A549 treated with CORT108297 at 1 μM for 4 hours (cell line): ENCODE measurements at places on chromosomes 13 and 19. TPM values are rescaled to one million over a fixed set of nuclear protein-coding genes. Genes with fewer than 3 reads are reported as not detected.

Gene TEX29
- total RNA-seq, result 0.13 to 0.29 TPM in 2 of 5 replicates, not detected in the others

Gene TDRD12
- 0.08 to 0.15 TPM (median 0.12 TPM) in 5 replicates for total RNA-seq

Gene ATP8B3
- 1.9 to 3.1 TPM (median 2.8 TPM) in 5 replicates for total RNA-seq

Gene LILRA1
- not detected in 5 replicates for total RNA-seq

Gene TMEM59L
- total RNA-seq, result 3.9 to 6.7 TPM (median 5.9 TPM) in 5 replicates

Gene NRTN
- 0.27 to 0.89 TPM (median 0.48 TPM) in 5 replicates for total RNA-seq

Gene ANGPTL8
- not detected in 5 replicates for total RNA-seq

Gene LILRB3
- 0.06 to 0.25 TPM (median 0.09 TPM) in 3 of 5 replicates, not detected in the others for total RNA-seq

Gene LYPD3
- total RNA-seq, result 0.27 to 0.62 TPM (median 0.45 TPM) in 5 replicates

Gene PSG7
- 0.04 to 0.07 TPM (median 0.05 TPM) in 3 of 5 replicates, not detected in the others for total RNA-seq
